ENCODE measurements at places on chromosomes 6 and 20.

DNA sequence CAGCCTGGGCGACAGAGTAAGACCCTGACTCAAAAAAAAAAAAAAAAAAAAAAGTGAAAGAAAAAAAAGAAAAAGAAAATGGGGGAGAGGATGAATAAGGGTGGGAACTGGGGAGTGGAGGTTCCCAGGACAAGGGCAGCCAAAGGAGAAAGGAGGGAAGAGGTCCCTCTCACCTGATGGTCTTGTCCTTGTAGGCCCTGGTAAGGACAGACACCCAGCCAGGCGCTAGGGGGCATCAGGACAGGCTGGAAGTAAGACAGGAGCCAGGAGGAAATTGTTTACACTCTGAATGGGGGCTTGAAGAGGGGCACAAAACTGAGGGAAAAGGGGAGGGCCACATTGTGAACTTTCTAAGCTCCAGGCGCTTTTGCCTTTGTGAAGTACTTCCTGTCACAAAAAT is 2.3 kb upstream of the ALDH5A1 start:
- DNase-seq = no peak

DNA sequence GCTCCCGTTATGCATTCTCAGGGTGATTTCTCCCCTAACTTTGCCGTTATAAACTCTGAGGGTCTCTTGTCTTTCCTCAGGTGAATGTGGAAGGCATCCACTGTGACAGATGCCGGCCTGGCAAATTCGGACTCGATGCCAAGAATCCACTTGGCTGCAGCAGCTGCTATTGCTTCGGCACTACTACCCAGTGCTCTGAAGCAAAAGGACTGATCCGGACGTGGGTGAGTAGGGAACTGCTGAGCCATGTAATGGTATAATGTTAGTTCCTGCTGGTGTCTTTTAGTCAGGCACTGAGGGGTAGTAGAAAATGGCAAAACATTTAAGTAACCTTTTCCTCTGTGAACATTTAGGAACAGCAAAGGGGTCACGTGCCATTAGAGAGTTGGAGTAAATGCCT is 395.4 kb downstream of the ARHGAP18 start:
- peak; percentile 87 for DNase-seq

GRCh38 chr6:100959280-100959679 is 78.2 kb upstream of the ASCC3 start:
- DNase-seq = no peak

GRCh38 chr6:5463690-5464089 is 202.4 kb downstream of the FARS2 start:
- no peak for DNase-seq

DNA sequence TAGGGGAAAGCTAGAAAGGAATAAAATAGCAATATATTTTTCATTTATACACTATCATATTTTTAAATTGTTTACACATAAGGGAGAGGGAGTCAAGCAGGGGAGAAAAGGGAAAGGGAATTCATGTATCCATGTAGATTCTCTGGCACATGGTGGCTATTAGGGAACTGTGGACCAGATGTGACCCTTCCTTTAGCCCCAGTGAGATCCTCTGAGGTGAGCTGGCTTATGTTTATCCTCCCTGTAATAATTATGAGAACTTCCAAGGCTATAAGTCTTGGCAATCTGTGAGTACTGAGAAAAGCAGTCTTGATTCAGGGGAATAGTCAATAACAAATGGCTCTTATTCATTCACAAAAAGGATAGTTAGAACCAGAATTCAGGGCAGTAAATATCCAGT is 42.6 kb downstream of the TSBP1 start:
- no peak for DNase-seq

- no peak for DNase-seq
Measured at GRCh38 chr6:123030282-123030681, 34.2 kb downstream of the CLVS2 start.
